ENCODE measurements at places on chromosomes 13 and 19.

GRCh38 chr19:51697169-51697776 lies 4.1 kb downstream of the SPACA6 start:
- no peak for DNase-seq

GRCh38 chr19:8826371-8826770 lies 5.7 kb downstream of the ZNF558 start:
- DNase-seq, result no peak

DNA sequence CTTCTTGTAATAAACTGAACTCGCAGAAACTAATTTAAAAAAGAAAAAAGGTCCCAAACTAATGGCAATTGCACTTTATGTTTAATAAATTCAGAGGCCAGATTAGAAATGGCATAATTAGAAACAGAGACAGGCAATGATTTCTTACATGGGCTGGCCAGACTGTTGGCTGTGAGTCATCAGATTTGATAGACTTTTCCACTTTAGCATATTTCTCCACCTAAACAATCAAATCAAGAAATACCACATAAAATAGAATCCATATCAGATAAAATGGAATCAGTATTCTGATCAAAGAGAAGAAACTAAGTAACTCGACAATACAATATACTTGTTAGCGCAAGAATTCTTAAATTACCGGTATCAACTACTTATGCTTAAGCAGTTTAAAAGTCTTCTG lies 29.0 kb downstream of the EXOSC8 start:
- peak; percentile 23 for DNase-seq

DNA sequence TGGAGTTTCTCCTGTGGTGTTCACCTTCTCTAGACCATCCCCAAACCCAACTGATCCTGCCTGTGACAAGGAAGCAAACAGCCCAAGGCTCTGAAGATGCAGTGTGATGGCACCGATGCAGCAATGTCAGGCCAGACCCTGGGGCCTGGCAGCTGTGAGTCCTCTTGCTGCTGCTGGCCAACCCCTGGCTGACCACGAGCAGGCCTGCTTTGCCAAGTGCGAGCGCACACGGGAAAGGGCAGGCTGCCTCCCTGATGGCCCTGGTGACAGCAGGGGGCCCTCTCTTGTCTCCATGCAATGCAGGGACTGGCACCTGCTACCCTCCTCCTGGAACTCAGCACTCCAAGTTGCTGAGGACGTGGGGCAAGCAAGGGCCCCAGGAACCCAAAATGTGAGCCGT lies 5.4 kb upstream of the VSTM2B start:
- no peak for DNase-seq

DNA sequence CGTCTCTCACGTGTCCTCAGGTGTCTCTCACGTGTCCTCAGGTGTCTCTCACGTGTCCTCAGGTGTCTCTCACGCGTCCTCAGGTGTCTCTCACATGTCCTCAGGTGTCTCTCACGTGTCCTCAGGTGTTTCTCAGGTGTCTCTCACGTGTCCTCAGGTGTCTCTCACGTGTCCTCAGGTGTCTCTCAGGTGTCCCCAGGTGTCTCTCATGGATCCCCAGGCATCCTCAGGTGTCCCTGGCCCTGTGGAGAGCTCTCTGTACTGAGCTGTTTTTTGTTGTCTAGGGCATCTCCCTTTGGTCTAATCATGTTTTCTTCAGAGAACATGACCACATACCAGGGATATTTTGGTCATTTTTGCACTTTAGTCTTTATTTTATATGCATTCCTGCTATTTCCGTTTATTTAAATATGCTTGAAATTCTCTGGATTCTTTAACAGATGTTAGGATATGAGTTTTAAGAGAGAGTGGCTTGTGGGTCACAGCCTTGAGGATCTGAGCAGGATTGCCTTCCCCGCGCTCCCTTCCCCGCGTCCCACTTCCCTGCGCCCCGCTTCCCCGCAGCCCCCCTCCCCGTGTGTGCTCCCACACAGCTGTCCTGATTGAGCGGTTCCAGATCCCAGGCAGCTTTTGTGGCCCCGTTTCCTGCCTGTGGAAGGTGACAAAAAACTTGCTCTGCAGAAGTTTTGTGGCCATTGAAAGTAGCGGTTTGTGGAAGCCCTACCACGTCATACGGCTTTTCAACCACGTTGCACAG lies 31.9 kb downstream of the ATP4B start:
- peak; percentile 48 for DNase-seq

DNA sequence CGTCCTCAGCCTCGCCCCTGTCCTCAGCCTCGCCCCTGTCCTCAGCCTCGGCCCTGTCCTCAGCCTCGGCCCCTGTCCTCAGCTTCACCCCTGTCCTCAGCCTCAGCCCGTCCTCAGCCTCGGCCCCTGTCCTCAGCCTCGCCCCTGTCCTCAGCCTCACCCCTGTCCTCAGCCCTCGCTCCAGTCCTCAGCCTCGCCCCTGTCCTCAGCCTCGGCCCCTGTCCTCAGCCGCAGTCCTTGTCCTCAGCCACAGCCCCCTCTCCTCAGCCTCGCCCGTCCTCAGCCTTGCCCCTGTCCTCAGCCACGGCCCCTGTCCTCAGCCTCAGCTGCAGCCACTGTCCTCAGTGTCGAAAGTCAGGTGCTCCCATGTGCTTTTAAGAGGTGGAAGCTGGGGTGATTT lies 10.5 kb downstream of the C13orf46 start:
- DNase-seq, result no peak

All from cardiac fibroblast (primary cell).